AML-193 (cell line): ENCODE measurements at places on chromosomes 1 and 21.
A peak's percentile ranks its signal among the peaks of the same experiment; 100 is the strongest.

DNA sequence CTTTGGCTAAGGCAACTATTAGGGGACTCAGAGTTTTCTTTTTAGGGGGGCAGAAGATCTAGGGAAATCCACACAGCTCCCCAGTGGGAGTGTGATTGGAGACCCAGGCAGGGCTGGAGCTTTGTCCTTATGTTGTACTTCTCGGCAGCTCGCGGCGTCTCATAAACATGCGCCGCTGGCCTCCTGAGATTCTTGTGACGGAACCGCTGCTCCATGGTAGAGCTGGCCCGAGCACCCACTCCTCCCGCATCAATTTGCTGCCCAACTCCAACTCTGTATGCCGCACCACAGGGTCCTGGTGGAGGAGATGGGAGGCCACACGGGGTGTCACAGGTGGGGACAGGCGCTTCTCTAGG lies 143.9 kb downstream of the GALNT2 start:
- DNase-seq, result no peak

DNA sequence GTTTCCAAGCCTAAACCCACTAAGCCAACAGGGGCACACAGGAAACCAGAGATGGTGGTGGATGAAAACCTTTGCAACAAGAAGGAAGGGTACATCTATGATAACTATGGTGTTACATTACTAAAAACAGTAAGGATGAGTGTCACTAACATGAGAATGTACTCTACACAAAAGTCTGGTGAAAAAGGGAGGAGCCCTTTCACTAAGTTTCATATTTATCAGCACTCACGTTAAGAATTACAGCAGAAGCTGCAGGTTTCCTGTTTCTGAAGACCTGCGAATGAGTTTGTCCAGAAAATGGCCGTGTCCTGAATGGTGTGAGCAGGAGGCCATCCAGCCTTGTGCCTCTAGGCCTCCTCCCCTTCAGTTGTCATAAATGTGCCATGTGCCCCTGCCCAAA lies 17.8 kb downstream of the ABCG1 start:
- DNase-seq, result no peak

DNA sequence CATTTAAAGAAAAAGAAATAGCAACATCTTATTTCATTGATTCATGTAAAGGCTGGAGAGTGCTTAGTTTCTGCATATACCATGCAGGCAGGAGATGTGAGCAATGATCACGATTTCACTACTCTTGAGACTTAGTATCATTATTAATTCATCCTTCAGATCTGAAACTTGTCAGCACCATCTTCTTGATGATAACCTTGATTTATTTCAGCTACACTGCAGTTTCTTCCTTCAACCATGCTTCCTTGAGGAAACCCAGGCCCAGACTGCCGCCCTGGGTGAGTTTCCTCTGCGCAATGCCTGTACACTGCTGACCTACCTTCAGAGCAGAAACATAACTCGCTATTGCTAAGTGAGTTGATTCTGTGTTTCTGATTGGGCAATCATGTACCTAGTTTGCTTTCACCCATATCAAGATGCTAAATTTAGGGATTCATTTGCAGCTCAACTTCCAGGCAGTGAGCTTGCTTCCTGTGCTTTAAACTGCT lies 13.5 kb upstream of the BCL10 start:
- no peak for DNase-seq

DNA sequence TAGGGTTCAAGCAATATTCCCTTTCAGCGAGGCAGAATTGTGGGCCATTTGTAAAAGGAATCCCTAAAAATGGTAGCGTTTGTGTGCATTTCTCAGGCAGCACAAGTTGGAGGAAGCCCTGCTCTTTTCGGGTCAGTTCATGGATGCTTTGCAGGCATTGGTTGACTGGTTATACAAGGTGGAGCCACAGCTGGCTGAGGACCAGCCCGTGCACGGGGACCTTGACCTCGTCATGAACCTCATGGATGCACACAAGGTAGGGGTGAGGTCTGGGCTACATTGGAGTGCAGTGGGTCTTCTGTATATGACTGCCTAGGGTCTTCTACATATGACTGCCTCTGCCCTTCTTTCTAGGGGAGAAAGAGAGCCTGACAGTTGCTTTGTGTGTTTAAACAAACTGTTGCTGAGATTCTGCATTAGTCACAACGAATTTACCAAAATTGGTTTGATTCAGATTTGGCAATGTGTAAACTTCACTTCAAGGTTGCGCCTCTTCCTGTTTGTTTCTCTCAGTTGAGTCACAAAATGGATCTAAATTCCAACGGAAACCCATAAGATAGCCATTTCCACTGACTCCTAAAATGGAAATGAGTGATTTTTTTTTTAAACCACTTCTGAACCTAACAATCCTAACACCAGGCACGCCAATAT lies 40.4 kb upstream of the BMP8A start:
- no peak for DNase-seq

DNA sequence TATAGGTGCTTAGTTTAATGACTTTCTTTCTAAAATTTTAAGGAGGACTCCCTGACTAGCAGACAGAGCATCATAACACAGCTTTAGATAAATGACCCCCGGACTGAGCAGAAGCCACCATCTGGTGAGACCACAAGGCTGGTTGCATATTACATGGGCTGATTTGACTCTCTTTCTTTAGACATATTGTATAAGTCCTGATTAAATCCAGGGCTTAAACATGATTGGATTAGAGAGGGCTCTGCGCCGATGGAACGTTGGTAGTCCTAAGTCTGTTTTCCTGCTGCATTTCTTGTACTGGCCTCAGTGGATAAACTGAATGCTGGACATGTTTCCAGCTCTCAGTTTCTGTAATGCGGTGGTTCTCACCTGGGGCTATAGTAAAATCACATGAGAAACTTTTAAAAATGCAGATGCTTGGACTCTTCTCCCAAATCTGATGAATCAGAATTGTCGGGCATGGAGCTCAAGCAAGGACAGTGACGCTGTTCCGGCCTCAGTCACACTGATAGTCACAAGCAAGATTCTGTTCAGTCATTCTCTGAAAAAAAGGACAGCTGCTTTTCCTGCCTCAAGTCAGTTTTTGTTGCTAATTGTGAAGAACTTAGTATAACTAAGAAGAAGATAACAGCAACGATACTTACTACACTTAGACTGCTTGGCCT lies 16.6 kb downstream of the DDI2 start:
- no peak for DNase-seq

DNA sequence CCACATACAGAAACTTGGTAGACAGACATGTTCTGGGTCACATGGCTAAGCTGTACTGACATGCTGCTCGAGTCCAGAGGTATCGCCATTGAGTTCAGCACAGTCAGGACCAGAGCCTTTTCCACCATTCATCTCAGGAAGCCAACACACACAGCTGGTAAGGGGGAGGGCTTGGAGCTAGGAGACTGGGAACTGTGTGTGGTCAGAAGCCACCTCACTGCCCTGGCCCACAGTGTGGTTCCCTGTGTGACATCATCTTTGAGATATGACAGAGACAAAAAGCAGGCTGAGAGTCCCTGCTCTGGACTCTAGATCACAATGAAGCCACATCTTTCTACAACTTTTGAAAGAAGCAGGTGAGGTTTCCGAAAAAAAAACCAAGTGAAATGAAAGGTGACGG lies 107.2 kb downstream of the SIM2 start:
- DNase-seq, result no peak

GRCh38 chr1:31036749-31037500 lies 28.6 kb downstream of the PUM1 start:
- DNase-seq, result no peak

DNA sequence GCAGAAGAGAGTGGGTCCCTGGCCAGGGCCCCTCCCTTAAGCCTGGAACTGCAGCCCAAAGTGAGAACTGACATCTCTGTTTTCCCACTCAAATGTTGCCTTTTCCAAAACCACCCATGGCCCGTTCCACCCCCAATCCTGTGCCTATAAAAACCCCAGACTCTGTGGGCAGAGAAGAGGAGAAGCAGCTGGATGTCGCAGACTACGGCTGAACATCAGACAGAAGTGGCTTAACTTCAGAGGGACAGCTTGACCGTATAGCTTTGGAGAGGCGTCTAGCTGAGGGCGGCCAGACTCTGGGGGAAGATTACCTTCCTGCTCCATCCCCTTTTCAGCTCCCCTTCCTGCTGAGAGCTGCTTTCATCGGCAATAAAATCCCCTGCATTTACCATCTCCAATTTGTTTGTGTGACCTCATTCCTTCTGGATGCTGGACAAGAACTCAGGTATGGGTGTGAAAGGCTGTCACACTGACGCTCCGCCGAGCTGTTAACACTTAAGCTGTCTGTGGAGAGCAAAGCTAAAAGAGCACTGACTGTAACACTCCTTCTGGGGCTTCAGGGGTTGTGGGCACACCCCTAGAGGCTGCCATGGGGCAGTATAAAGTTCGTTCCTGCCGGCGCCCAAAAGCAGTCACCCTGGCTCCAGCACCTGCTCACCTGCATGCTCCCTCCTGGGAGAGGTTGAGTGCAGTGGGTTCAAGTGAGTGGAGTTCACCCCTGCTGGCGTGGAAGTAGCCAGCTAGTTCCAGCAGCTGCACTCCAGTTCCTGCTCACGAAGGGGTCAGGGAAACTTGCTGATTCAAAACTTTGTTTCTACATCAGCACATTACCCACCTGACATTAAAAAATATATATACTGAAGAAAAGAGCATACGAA lies 19.6 kb upstream of the ERO1B start:
- DNase-seq, result no peak

- no peak for DNase-seq
Measured at GRCh38 chr1:165426745-165427144, 18.2 kb downstream of the RXRG start.

GRCh38 chr21:26588446-26588845 lies 15.4 kb upstream of the CYYR1 start:
- DNase-seq, result no peak

GRCh38 chr1:67061266-67061665 lies 7.3 kb upstream of the SLC35D1 start:
- no peak for DNase-seq

GRCh38 chr1:73953586-73953985 lies 244.4 kb downstream of the LRRIQ3 start:
- DNase-seq, result no peak

GRCh38 chr1:62493656-62494055 lies 56.8 kb downstream of the USP1 start:
- DNase-seq, result no peak

GRCh38 chr1:183070923-183071618 lies 47.9 kb downstream of the LAMC1 start:
- DNase-seq, result no peak

DNA sequence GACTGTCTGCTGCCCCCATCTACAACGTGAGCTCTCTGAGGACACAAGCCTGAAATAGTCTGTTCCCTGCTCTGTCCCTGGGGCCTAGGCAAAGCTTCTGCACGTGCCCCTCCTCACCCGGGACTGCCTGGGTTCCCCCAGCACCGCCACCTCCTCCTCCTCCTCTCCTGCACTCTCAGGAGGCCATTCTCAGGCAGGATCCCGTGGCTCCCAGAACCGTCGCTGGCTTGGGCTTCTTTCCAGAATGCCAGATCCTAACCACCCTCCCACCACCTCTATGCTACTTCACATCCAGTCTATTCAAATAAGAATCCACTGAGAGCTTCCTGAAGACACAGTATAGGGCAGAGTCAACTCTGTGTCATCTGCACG lies 11.2 kb downstream of the NPHP4 start:
- DNase-seq, result no peak

DNA sequence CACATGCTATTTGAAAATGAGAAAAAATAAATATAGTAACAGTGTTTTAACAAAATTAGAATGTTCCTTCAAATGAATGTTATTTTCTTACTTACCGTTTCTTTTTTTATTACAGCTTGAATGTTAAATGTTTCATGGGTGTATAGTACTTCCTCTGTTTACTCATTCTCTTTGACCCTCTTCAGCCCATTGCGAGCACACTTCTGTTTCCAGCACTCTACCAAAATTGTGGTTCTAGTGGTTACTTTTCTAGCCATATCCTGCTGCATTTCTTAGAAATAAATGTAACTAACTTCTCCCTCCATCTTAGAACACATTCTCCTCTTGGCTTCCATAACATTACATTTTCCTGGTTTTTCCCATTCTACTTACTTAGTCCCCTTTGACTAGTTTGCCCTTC lies 190.0 kb upstream of the C1orf105 start:
- no peak for DNase-seq

- DNase-seq, result no peak
Measured at GRCh38 chr1:19514391-19514831, 29.1 kb upstream of the CAPZB start.

GRCh38 chr21:35026153-35026500 lies 23.0 kb downstream of the RUNX1 start:
- no peak for DNase-seq

DNA sequence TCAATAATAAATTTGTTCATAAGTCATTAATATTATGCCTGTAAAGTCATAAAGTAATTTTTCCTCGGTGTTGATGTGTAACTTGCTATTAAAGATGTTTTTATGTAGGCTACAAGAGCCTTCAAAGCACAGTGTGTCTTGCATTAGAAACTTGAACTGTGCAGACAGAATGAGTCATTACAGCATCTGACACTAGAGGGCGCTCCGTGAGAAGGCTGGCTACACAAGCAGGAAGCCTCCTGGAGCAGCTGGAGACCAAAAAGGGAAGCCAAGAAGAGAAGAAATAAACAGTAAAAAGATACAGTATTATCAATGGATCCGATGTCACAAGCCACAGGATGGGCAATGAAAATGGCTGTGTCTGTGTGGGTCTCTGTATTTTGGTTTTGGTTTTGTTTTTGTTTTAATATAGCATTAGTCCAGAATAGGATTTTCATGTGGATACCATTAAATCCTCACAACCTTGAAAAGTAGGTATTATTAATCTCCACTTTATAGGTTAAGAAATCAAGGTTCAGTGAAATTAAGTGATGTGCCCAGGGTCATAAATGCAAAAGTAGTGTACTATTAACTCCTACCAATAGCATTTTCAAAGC lies 16.1 kb upstream of the LRRC8D start:
- peak; percentile 87 for DNase-seq

- DNase-seq, result peak; percentile 11
Measured at GRCh38 chr1:99737016-99737415, 29.4 kb downstream of the FRRS1 start.

- DNase-seq, result no peak
Measured at GRCh38 chr1:212301580-212301979, 16.4 kb downstream of the PPP2R5A start.

- DNase-seq, result no peak
Measured at GRCh38 chr1:156705321-156705917, at the start of gene CRABP2. TSS of gene CRABP2 (minus strand) at chr1:156705583. CDS start at chr1:156705446, 137 bp downstream.

GRCh38 chr1:17348593-17349234 lies 23.3 kb upstream of the PADI6 start:
- no peak for DNase-seq

- peak; percentile 82 for DNase-seq
Measured at GRCh38 chr1:244969355-244970235, 105.3 kb upstream of the HNRNPU start.
